ENCODE measurements at places on chromosomes 4 and X.

DNA sequence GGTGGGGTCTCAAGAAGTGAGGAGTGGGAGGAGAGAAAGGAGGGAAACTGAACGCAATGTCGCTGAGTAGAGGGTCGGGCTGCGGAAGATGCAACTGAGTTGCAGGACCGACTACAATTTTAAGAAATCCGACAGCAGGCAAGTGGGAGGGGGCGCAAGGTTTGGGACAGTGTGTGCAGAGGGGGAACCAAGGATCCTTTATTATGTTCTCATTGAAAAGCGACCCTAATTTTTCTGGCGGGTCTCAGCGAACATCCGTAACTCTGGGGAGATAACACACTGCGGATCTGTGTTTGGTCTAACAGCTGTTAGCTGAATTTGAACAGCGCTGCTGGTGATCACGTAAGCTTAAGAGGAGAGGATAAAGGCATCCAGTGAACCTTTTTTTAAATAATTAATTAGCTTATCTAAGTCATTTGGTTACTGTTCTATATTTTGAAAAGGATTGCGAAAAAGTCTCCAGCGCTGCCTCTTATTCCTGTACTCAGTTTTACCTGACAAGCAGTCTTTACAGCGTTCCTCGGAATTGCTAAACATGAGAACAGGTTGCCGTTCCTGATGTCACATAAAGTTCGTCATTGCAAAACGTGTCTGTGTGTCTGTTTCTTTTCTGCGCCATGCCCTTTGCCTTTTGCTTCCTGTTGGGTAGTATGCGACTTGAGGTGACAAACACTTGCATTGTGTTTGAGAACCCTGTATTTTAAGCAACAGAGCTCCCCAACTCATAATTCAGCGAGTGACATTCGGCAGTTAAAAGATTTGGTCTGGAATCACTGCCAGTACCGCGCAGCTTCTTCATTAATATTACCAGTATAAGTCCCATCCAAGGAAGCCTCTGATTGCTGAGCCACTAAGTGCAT is 1.3 kb downstream of the HTR2C start:
- DNase-seq: no peak

DNA sequence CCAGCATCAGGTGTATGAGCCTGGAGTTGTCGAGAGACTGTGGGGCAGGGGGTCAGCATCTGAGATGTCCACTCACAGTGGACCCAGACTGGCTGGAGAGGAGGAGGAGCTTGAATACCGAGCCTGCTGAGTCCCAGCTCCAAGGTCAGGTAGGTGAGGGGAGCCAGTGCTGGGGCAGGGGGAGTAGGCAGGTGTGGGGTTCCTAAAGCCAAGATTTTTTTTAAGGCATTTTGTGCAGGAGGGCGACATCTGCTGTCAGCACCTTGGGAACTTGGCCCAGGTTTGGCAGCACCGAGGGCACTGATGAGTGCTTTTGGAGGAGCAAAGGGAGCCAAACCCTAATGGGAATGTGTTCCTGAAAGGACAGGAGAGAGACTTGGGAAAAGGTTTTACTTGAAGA is 64.2 kb upstream of the MSANTD1 start:
- DNase-seq: no peak

DNA sequence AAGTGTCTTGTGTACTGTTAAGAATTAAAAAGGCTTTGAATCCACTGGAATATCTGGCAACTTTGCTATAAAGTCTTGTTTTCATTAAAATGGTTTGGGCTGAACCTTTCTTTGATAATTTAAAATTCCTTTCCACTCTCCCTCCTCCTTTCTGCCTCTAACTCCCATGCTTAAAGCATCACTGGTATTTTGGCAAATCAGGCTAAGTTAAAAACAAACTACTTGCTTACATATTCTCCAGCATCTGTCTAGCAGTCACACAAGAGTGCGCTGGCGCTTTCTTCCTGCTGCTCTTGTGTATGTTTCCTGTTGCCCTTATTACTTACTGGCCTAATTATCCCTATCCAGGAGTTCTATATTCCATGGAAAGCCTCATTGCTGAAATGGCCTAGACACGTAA is 136.6 kb downstream of the VEGFC start:
- DNase-seq: no peak

GRCh38 chrX:15033917-15034316 is 160.7 kb downstream of the MOSPD2 start:
- DNase-seq: no peak

DNA sequence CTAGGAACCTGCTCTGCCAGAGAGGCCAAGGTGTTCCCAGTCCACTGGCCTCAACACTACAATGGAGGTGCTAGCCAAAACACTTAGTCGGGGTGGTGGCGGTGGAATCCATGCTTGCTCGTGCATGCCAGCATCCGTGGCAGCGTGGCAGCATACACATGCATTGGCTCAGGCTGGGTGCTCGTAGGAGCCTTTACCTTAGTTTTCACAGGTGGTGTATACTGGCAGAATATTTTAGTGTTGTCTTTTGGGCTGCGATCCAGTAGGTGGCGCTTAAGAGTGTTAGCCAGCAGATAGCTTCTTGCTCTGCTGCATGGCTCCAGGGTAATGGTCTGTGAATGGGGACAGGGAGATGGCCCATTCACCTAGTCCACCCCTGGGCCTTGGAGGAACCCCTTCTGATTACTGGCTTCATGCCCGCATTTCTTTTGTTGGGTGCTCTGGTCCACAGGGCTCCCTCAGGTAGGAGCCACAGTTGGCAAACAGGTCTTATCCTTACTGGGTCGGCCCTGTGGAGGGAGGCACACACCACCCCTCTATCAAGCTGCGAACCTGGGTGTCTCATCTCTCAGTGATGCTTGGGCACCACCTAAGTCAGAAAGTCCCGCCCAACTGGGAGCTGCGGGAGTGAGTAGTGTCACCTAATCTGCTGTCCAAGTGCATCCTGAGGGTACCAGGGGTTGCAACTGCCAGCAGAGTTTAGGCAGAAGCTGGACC is 40.0 kb downstream of the RIPPLY1 start:
- no peak for DNase-seq

- DNase-seq: no peak
These were observed 24.4 kb upstream of the RP2 start for GRCh38 chrX:46812445-46812844.

- DNase-seq: no peak
These were observed 211.6 kb upstream of the FAM241A start for GRCh38 chr4:111933703-111934102.

DNA sequence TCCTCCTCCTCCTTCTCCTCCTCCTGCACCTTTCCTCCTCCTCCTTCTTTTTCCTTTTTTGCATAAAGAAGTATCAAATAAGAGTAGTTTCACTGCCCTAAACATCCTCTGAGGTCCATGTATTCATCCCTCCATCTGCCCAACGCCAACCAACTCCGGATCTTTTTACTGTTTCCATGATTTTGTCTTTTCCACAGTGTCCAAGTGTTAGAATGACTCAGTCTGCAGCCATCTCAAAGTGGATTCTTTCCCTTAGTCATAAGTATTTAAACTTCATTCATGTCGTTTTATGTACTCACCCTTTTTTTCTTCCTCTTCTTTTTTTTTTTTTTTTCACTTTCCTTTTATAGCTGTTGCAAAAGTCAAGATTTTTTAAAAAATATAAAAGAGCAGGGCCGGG is 12.9 kb downstream of the CSF2RA start:
- DNase-seq: no peak

DNA sequence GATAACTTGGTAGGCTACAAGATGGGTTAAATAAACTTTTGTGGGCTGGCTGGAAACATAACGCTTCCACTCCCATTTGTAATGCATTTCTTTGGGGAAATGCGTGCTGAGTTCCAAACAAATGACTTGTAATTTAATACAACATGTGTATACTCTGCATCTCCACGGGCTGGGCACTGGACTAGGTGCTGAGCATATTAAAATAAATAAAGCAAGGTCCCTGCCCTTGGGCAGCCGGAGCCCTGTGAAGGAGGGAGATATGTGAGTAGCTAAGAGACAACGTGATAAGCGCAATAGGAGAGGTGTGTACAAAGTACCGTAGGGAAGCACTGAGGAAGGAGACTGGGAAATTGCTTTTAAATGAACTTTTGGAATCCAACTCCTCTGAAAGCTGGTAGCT is 147.2 kb upstream of the RBPJ start:
- DNase-seq: no peak

GRCh38 chr4:109302361-109303139 is at the start of gene COL25A1:
Gene COL25A1 (minus strand): TSS chr4:109302658.
- peak; percentile 30 for DNase-seq

GRCh38 chrX:66731398-66731797 is 92.5 kb upstream of the EDA2R start:
- DNase-seq: no peak

GRCh38 chrX:2332252-2332651 is 168.5 kb downstream of the DHRSX start:
- DNase-seq: no peak

DNA sequence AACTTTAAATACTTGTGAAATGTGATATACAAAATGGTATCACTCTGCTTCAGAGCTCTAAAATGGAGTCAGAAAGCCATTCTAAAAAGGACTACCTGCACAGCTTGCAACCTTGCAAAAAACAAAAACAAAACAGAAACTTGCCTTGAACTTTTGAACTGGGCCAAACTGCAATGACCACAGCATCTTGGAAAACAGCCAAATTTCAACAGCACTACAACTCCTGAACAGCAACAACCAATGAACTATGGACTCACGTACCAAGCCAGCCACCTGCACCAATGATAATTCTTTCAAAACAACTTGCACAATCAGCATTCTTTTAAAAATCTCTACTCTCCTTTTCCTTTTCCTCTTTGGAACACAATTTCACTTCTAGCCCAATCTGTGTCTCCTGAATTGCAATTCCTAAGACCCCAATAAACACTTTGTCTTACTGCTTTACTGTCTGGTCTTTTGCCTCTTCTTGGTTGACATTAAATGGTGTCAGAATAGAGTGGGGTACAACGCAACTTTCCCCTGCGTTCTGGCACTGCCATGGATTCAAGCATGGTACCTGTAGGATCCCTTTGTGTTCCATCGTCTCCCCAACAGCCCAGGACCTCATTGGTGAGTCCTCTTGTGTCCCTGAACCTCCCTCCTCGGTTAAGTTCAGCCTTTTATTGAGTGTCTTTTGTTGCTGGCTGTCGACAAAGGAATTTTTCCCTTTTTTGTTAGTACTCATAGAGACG is 35.7 kb upstream of the FMR1 start:
- DNase-seq: peak; percentile 9

DNA sequence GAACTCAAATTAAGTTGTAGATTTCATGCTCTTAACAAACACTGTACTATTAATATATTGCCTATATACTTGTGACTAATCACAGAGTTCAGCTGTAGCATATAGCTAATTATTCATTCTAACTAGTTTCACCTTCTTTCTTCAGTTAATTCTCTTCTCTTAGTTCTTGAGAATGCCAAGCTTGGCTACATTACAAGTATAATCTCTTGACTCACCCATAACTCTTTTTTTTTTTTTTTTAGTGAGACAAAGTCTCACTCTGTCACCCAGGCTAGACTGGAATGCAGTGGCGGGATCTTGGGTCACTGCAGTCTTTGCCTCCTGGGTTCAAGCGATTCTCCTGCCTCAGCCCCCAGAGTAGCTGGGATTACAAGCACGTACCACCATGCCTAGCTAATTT is 5.4 kb downstream of the KLHL5 start:
- DNase-seq: no peak

GRCh38 chr4:41602886-41603498 is 65.0 kb downstream of the LIMCH1 start:
- DNase-seq: no peak

DNA sequence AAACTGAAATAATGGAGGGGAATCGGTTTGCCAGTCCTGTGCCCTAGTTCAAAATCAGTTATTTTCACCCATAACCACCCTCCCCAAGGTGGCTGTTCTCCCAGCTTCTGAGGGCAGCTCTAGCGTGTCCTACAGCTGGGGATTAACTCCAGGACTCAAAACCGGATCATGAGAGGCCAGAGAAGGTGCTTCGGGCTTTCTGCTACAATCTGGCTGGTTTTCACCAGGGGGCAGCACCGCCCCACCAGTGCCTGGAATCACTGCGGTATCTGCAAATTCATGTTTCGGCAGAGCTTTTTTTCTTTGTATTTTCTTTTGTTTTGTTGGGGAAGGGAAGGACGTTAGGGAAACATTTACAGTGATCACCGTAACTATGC is 28.4 kb downstream of the PDHA1 start:
- peak; percentile 69 for DNase-seq

- no peak for DNase-seq
These were observed 10.9 kb upstream of the DDX3X start for GRCh38 chrX:41322821-41323603.

DNA sequence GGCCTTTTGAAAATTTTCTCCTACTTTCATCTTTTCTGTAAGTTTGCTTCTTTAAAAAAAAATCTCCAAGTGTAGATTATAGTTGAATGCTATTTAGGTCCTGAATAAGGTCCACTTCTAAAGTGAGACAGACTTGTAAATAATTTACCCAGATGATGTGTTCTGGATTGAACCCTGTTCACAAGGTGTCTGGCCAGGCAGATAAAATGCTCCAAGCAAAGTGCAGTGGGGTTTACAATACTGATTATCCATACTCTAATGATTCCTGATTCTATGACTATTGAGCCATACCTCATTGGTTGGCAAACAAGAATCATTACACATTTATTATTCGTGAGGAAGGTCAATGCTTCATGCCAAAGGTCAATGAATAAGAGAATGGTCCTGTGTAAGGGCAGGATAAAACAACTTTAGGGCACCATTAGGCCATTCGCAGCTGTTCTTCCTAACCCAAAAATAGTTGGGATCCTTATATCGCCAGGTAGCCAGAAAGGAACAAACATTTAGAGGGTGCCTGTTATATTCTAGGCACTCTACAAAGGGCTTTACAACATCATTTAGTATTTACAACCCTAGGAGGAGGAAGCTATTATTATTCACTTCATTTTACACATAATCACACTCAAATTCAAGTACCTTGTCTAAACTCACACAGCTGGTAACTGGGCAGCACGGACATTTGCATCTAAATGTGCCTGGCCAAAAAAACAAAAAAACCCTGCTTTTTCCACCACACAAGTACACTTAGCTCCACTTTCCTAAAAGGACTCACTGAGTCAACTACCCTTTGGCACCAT is 18.6 kb upstream of the SAT1 start:
- DNase-seq: no peak

DNA sequence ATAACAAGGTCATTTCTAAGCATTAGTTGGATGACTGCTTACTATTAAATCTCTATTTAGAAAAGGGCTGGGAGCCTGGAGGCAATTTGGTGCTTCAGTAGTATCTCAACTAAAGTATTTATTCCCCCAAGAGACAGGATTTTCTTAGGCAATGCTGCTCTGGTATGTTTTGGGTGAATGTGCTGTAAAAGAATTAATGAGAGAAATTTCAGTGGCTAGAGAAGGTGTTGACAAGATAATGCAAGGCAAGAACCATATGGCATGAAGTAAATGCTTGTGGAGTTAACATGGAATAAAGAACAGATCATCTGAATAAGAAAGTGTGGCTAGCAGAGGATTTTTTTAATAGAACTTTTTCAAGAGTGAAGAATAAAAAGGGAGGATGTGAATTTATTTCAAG is 3.9 kb downstream of the CYP2U1 start:
- no peak for DNase-seq

Measured in CD4-positive, alpha-beta T cell (primary cell).